ENCODE measurements at places on chromosomes 16 and 17. TPM values are rescaled to one million over a fixed set of nuclear protein-coding genes. Genes with fewer than 3 reads are reported as not detected.

The AGRP gene
- total RNA-seq: not detected

The ZNF624 gene
- 30.4 TPM for total RNA-seq

The LPO gene
- total RNA-seq: not detected

The HS3ST6 gene
- not detected for total RNA-seq

The RHBDL3 gene
- total RNA-seq: 1.6 TPM

The TCAP gene
- 0.47 TPM for total RNA-seq

DNA sequence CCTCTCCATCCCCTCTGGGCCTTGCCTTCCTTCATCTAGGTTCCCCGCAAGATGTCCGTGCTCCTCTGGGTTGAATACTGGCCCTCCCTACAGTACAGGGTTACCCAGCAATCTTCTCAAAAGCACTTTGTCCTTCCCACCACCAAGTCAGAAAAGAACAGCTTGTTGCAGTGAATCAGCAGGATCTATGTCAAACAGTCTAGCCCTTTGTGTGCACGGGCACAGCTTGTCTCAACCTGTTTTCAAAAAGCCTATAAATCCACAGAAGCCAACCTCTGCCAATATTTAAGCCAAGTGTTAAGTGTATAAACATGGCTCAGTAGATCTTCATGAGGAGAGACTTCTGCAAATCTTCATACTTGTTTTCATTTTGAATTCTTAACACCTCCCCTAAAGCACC lies 25.2 kb downstream of the C17orf67 start:
- DNase-seq: no peak

GRCh38 chr16:60091071-60091470 lies 1357.0 kb upstream of the GOT2 start:
- no peak for DNase-seq

DNA sequence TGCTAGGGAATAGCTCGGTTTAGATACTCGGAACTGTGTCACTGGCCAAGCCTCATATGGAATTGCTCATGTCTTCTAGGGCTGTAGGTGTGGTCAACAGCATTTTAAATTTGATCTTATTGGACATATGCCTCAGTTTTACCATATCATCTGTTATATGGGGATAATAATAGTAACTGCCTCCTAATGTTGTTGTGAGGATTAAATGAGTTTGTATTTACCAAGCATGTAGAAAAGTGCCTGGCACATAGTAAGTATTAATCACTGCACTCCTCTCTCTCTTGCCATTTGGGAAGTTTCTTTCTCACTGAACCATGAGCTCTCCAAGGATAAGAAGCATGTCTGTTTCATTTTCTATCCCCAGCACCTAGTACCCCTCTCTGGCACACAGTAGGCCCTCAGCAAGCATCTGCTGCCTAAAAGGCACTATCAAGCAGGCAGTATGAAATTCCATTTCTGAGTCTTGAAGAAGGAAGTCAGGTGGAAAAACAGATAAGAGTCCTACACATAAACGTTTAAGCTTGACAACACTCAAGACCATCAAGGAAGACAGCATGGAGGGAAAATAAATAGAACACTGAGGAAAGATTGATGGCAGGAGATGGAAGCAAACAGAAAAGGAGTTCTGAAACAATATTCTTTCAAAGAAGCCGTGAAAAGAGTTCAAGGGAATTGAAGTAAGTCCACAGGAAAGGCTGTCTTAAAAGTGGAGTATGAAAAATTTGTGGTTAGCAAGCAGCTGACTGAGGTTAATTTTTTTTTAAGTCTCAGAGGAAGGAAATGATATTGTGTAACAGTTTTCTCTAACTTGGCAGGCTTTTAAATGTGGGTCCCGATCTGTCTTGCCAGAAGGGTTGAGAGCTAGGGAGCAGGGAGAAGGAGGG lies 2.2 kb upstream of the ATP6V0A1 start:
- no peak for DNase-seq

- no peak for DNase-seq
Observed at GRCh38 chr16:55418586-55418985, 60.4 kb upstream of the MMP2 start.

GRCh38 chr16:22862046-22862445 lies 48.1 kb downstream of the HS3ST2 start:
- DNase-seq: no peak

DNA sequence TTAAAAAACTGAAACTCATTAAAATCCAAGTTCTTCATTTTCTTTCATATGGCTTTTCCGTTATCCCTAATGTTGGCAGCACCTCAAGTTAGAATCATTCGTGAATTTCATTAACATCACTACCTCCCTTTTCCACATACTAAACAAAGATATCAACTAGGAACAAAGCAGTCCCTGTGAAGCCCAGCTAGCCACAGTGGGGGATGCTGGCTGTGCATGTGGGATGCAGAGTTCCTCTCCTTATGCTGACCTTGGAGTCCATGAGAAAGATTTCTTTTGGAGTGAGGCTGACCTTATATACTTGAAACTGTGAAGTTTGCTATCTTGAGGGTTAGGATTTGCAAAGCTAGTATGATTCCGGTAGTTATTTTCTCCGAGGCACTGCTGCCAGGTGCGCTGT lies 117.6 kb downstream of the TANGO6 start:
- DNase-seq: no peak

- no peak for DNase-seq
Observed at GRCh38 chr17:47852113-47852949, 1.4 kb upstream of the SP6 start.

- DNase-seq: no peak
Observed at GRCh38 chr17:31750578-31750977, 108.5 kb downstream of the COPRS start.
